ENCODE measurements at places on chromosomes 3 and 15. TPM values are rescaled to one million over a fixed set of nuclear protein-coding genes. Genes with fewer than 3 reads are reported as not detected.

Gene C3orf18
- total RNA-seq: 22.0 TPM

Gene HES1
- 6.9 TPM for total RNA-seq

Gene DNASE1L3
- total RNA-seq: 0.56 TPM

Gene NANOGP8
- not detected for total RNA-seq

Gene SLC27A2
- total RNA-seq: under 0.01 TPM

Gene CILP
- under 0.01 TPM for total RNA-seq

Gene ASB14
- not detected for total RNA-seq

Gene RTP1
- under 0.01 TPM for total RNA-seq

Gene NR2E3
- 0.38 TPM for total RNA-seq

Gene ULK3
- 16.3 TPM for total RNA-seq

Gene ARNT2
- total RNA-seq: 7.6 TPM

Gene BMF
- 2.5 TPM for total RNA-seq

Gene GATM
- 0.56 TPM for total RNA-seq

Gene HACL1
- total RNA-seq: 23.0 TPM

Gene CAV3
- not detected for total RNA-seq

Gene ZSCAN2
- total RNA-seq: 6.3 TPM

Gene EOGT
- total RNA-seq: 36.6 TPM

Gene KY
- 0.96 TPM for total RNA-seq

Gene CPA3
- total RNA-seq: not detected

Gene MASP1
- total RNA-seq: 6.2 TPM

Gene LYZL4
- 0.19 TPM for total RNA-seq

Gene OR5K2
- not detected for total RNA-seq

Gene FEZF2
- total RNA-seq: not detected

Gene CHAC1
- total RNA-seq: 3.9 TPM

Gene DOCK3
- total RNA-seq: 0.28 TPM

Gene SOX14
- not detected for total RNA-seq

Gene MSL2
- 6.8 TPM for total RNA-seq

Gene HCN4
- total RNA-seq: not detected

Gene MYEF2
- total RNA-seq: 5.6 TPM

Gene GOLGA8J
- total RNA-seq: 0.28 TPM

Gene ATP10A
- total RNA-seq: 13.0 TPM

Gene STXBP5L
- under 0.01 TPM for total RNA-seq

Gene GRK7
- total RNA-seq: not detected

Gene GLDN
- total RNA-seq: 1.2 TPM

Gene FBXL22
- 0.58 TPM for total RNA-seq

Gene QARS1
- 270 TPM for total RNA-seq

Gene LRRIQ4
- total RNA-seq: 0.19 TPM

Gene MAN2A2
- total RNA-seq: 22.0 TPM

Gene ATP2B2
- total RNA-seq: not detected

Gene TWF2
- total RNA-seq: 60.3 TPM

Gene PATL2
- total RNA-seq: 0.56 TPM

Gene CYP8B1
- not detected for total RNA-seq

Gene ARL14
- total RNA-seq: not detected

Gene PAK6
- total RNA-seq: 0.56 TPM

Gene GPR149
- total RNA-seq: not detected

Gene PRR20G
- total RNA-seq: not detected

Gene SKOR1
- total RNA-seq: under 0.01 TPM

Gene IQCF5
- not detected for total RNA-seq

Gene C3orf70
- 1.9 TPM for total RNA-seq

Gene SLC28A2
- total RNA-seq: not detected
